ENCODE measurements at places on chromosomes 16 and 17. TPM values are rescaled to one million over a fixed set of nuclear protein-coding genes. Genes with fewer than 3 reads are reported as not detected.

GRCh38 chr17:57142925-57143324 is 57.9 kb downstream of the AKAP1 start:
- no peak for DNase-seq

The SBK1 gene
- total RNA-seq, result 4.0 TPM

- no peak for DNase-seq
These were observed 42.2 kb upstream of the CNTNAP4 start for GRCh38 chr16:76235025-76235424.

The SOX8 gene
- 0.54 TPM for total RNA-seq

The TLCD2 gene
- 1.5 TPM for total RNA-seq

DNA sequence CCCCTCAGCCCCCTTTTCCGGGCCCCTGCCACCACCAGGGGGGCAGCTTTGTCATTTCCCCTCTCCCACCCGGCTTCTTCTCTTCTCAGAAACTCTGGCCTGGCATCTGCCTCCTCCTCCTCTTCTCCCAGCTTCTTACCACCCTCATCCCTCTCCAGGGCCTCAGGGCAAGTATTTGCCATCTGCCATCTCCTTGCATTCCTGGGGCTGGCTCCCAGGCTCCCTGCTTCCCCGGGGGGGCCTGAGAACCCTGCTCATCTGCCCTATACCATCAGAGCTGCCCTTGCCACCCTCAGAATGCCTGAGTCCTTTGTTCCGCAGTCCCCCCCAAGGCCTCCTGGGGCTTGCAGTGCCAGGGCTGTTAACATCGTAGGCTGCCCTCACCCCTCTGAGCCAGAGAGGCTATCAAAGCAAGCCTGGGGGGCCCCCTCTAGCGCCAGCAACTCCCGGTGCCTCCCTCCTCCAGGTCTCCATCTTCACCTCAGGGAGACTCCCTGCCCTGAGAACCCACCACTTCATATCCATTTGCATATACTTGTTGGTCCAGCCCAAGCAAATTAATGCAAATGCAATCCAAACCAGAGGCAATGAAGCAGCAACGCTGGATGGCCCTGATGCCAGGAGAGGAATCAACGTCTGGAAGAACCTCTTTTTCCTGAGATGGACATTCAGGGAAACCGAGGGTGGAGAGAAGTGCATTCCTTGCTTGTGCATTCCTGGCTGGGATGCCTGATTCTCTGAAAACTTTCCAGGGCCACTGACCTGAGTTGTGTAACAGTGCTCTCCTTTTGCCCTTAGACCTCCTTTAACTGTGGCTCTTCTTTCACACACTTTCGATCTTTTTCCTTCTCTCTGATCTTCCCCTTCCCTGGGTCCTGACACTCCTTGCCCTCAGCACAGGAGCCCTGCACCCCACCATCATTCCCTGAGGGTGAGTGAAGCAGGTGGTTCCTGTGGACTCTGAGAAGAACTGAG is 20.7 kb upstream of the SP2 start:
- no peak for DNase-seq

The TMEM204 gene
- total RNA-seq, result 5.3 TPM

The GRB7 gene
- 18.3 TPM for total RNA-seq

DNA sequence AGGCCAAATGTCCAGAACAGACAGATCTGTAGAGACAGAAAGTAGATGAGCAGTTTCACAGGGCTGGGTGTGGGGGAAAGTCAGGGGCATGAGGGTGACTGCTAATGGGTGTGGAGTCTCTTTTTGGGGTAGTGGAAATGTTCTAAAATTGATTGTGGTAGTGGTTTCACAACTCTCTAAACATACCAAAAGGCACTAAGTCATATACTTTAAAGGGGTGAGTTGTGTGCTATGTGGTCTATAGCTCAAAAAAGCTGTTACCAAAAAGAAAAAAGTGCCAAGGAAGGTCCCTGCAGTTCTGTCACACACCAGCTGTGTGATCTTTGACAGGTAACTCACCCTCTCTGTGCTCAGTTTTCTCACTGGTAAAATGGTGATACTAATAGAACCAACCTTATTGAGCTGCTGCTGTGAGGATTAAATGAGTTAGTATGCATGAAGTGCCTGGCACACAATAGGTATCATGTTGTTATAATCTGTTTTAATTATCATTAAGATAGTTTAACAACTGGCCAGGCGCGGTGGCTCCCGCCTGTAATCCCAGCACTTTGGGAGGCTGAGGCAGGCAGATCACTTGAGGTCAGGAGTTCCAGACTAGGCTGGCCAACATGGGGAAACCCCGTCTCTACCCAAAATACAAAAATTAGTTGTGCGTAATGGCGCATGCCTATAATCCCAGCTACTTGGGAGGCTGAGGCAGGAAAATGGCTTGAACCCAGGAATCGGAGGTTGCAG is 10.3 kb downstream of the ITGAX start:
- DNase-seq, result no peak

The IRX6 gene
- total RNA-seq, result 0.08 TPM

The GPR139 gene
- not detected for total RNA-seq

The RNF222 gene
- not detected for total RNA-seq

- no peak for DNase-seq
These were observed 347.2 kb downstream of the SOX9 start for GRCh38 chr17:72467841-72468653.

DNA sequence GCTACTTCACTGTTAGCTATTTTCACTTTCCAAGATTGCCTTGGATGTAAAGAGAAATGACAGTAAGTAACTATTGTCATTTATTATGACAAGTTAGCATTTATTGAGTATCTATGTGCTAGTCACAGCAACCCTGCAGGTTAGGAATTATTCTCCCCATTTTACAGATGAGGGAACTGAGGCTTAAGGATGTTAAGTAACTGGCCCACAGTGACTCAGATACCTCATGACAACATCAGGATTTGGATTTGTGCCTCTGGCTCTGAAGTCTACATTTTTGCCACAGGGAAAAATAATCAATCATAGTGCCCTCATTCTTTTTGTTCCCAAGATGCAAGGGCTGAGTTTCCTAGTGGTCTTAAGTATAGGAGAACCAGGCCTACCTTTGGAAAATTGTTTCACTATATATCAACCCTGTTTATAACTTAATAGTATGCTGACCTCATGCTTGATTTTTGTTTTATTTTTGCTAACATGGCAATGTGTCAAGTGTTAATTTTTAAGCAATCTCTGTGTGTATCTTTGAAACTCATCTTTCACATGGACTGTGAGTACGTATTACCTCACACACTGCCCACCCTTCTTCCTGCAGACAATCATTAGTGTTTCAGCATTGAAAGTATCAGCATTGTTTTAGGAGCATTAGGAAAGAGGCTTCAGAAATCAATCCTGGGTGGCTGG is 105.0 kb downstream of the TANGO6 start:
- DNase-seq, result no peak

DNA sequence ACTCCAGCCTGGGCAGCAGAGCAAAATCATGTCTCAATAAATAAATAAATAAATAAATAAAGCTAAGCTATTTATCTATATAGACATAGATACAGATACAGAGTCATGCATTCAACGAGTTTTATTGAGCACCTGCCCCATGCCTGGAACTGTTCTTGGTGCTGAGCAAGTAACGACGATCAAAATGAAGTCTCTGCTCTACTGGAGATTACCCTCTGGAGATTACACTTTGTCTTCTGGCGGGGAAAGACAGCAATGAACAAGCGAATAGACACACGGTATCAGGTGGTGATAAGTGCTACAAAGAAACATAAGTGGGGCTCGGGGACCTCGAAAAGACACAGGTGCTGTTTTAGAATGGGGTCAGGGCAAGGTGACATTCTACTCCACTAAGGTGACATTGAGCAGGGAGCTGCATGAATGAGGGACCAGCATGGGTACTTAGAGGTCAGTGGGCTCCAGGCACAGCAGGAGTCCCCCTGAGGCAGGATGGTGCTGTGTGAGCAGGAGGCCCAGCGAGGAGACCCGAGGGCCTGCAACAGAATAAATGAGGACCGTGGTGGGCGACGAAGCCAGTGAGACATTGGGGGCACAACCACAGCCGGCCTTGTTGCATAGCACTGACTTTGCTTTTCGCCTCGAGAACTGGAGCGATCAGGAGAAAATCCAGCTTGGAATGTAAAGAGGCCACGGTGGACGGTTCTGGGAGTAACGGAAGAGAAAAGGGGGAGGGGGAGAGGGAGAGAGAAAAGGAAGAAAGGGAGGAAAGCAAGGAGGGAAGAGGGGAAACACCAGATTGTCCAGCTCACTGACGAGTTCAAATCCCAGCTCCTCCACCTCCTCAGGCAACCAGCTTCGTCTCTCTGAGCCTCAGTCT is 42.4 kb upstream of the MEAK7 start:
- DNase-seq, result peak; percentile 37

The CX3CL1 gene
- 6.1 TPM for total RNA-seq

The HOXB7 gene
- total RNA-seq, result 0.35 TPM

DNA sequence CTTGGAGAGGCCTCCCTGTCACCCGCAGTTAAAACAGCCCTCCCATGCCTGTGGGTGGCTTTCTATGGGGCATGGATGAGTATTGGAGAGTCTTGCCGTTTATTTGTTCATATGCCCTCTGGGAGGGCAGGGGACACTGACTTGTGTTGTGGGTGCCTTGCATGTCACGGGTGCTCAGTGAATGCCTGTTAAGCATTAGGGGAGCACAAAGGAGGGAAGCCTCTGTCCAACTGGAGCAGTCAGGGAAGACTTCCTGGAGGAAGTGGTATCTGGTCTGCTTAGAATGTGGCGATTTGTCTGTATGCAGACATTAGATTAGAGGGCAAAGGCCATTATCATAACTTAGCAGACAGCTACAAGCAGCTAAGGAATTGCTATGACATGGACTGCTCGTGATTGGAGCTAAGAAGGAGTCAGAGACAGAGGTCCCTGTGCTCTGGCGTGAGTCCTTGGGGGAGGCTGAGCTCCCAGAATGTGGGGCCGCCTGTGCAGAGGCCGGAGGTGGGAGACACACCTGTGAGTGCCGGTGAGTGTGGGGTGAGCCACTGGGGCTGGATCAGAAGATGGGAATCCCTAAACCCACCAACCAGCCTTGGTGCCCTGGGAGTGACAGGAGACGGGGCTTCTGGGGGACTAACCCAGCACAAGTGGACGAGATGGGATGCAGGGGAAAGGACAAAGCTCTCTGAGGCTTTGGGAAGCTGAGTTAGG is 286.1 kb downstream of the SEC14L1 start:
- DNase-seq, result no peak

The KRTAP3-2 gene
- total RNA-seq, result not detected

DNA sequence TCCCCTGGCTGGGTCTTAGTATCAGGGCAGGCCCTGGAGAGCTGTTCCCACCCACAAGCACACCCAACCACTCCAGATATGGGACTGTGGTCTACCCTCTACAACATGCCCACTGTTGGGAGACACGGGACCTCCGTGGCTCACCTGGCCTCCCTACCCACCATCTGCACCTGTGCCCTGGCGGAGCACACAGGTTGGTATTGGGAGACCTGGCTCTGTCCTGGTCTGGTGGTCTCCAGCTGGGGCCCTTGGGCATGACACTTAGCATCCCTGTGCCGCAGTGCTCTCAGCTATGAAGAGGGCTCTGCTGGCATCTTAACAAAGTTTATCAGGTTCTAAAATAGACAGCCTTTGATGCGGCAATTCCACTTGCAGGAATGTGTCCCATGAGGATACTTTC is 5.8 kb downstream of the C16orf95 start:
- DNase-seq, result no peak

The CALB2 gene
- 0.70 TPM for total RNA-seq

The CARD14 gene
- total RNA-seq, result 0.28 TPM

The C16orf96 gene
- 0.37 TPM for total RNA-seq

DNA sequence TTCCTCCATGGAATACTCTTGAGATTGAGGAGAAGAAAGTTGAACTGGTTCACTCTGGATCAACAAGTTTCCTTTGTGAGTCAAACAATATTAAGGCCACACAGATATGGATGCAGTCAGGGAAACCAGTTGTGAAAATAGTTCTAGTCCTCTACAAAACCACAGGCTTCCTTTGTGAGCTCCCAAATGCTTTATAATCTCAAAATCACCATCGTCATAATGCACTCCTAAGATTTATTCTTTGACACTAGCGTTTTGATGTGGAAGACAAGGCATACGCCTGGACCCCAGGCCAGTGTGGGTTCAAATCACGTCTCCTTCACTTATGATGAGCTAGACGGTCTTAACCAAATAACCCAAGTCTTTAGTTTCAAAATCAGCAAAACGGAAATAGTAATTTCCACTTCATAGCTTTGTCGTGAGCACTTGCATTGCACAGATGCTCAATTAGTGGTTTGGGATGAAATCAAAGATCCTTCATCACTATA is 142.6 kb downstream of the STX8 start:
- DNase-seq, result no peak

The NACA2 gene
- total RNA-seq, result not detected

DNA sequence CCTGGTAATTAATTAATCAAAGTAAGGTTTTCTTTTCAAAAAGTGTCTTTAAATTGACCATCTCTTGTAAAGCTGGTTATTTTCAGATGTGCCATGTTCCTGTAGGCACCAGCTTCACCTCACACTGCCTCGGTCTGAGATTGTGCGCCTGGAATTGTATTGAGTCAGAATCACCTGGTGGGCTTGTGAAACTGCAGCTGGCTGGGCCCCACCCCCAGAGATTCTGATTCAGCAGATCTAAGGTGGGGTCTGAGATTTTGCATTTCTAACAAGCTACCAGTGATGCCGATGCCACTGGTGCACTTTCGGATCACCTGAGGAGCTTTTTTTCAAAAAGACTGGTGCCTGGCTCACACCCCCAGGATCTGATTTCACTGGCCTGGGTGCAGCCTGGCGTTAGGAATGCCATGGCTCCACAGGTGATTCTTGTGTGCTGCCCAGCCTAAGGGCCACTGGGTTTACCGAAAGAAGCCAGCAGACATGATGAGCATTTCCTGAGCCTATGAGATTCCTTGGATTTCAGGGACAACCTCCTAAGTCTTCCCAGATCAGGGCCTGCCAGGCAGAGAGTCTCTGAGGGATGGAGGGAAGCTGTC is 59.2 kb upstream of the TOB1 start:
- DNase-seq, result no peak

DNA sequence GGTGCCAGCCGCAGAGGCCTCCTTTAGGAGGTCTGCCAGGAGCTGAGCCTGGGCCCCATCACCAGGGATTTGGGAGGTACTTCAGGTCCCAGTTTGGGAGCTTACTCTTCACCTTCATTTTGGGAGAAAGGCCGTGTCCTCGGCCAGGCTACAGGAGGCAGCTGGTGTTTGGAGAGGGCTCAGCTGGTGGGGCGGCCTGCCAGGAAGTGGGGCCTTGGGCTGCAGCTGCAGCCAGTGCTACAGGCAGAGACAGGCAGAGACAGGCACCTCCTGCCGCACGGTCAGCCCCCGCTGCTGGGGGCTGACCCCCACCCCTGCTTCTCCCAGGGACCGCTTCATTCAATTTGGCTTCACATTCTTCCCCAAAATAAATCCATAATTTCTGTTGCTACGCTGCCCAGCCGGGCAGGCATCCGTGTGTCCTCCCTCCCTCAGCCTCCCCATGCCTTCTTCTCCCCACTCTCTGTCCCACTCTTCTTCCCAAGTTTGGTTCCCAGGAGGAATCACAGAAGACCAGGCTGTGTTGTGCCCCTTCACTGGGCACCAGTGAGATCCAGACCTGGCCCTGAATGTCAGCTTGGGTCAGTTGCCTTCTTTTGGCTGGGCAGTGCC is 6.1 kb downstream of the TMEM235 start:
- DNase-seq, result no peak

- no peak for DNase-seq
These were observed 27.3 kb upstream of the ALKBH5 start for GRCh38 chr17:18156171-18156975.

The TEX19 gene
- total RNA-seq, result not detected

GRCh38 chr17:1584167-1584566 is 21.6 kb upstream of the PITPNA start:
- DNase-seq, result no peak

GRCh38 chr16:85716022-85716679 is 27.4 kb upstream of the GINS2 start:
- no peak for DNase-seq

- no peak for DNase-seq
These were observed 922 bp downstream of the FBXL19 start for GRCh38 chr16:30924076-30924912.

- peak; percentile 81 for DNase-seq
These were observed 217.8 kb upstream of the GSE1 start for GRCh38 chr16:85395207-85395912.
